Mesothelial cell of epicardium (in vitro differentiated cells): ENCODE measurements at places on chromosomes 1 and 21. TPM values are rescaled to one million over a fixed set of nuclear protein-coding genes. Genes with fewer than 3 reads are reported as not detected.

Gene SLC22A15
- 9.7 to 10.1 TPM (median 9.9 TPM) in 3 replicates for total RNA-seq

Gene NOTCH2
- 277 to 292 TPM (median 281 TPM) in 3 replicates for total RNA-seq

Gene PROX1
- 0.58 to 1.4 TPM (median 1.4 TPM) in 3 replicates for total RNA-seq

Gene NUDT17
- 4.7 to 5.4 TPM (median 5.3 TPM) in 3 replicates for total RNA-seq

Gene PRAMEF15
- total RNA-seq: not detected in 3 replicates

Gene ZBTB8B
- total RNA-seq: 3.4 to 3.6 TPM (median 3.5 TPM) in 3 replicates

Gene PTPN22
- 0.11 TPM in 1 of 3 replicates, not detected in the others for total RNA-seq

Gene RGS16
- 0.55 to 0.99 TPM (median 0.74 TPM) in 3 replicates for total RNA-seq

DNA sequence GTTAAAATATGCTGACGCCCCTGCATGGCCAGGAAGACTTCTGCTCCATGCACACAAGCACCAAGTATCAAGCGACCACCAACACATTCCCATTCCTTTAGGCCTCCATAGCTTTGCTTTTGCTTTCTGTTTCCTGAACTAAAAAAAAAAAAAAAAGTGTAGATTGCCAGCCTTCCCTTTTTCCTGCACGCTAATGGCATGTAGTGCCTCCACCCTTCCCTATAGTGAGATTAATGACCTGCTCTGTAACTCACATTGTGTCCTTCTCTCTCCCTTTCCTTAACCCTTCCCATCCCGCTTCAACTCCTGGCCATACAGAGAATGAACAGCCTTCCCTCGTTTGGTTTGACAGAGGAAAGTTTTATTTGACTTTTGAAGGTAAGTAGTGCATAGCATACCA is 57.1 kb upstream of the DYNLT5 start:
- no peak for DNase-seq

DNA sequence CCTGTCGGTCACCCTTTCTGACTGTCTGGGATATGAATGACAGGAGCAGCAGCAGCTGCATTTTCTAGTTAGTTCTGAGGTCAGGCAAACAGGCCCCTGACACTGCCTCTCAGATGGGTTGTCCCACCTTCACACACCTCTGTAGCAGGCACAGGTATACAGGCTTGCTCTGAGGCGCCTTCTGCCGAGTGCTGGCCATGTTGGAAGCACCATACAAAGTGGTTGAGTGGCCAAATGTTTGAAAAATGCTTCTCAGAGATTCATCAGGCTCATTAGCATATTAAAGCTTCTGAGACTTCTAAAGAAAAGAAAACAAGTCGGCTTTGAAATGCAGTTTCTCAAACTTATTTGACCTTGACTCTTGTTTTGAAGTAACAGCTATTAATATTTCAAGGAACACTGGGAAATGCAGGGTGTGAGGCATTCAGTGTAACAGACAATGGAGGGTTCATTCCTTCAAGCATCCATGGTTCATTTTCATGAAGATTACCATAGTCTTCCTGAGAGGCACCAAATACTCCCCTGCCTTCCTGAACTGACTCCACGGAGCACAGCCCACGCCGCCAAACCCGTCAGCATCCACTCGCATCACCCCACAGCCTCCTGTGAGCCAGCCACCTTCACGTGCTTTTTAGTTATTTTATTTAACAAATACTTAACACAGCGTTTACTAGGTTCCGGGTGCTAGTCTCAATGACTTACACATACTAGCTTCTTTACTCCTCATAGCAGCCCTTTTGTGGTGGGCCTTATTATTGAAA is 81.8 kb downstream of the KCNN3 start:
- no peak for DNase-seq

GRCh38 chr1:88983791-88984559 is 8.5 kb downstream of the KYAT3 start:
- DNase-seq: no peak

DNA sequence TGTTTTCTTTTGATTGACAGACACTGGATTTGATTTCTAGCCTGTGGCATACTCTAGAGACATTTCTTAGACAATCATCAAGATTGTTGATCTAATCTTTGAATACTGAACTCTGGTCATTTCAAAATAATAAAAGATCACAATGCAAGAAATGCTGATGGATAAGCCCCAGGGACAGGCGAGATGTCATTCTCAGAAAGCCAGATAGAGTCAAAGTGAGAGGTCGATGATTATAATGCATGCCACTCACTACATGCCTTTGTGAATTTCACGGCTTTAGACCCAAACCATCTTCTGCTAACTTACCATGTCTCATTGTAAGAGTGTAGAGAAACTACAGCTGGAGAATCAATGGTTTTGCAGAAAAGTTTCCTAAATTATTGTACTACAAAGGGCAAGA is 257.1 kb downstream of the DYRK1A start:
- DNase-seq: no peak

DNA sequence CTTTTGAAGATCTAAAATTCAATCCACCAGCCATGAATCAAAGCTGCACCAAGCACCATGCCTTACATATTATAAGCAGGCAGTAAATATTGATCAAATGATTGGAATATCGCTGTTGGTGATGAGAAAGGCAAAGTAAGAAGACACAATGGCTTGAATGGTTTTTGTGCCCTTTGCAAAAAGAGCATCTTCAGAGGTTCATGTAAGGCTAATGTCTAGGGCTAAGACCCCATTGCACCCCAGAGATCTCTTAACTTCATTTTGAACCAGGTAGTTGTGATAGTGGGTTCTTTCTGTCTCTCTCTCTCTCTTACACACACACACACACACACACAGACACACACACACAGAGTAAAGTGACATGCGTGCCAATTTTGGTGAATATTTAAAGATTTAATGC is 12.0 kb downstream of the PROX1 start:
- DNase-seq: no peak

DNA sequence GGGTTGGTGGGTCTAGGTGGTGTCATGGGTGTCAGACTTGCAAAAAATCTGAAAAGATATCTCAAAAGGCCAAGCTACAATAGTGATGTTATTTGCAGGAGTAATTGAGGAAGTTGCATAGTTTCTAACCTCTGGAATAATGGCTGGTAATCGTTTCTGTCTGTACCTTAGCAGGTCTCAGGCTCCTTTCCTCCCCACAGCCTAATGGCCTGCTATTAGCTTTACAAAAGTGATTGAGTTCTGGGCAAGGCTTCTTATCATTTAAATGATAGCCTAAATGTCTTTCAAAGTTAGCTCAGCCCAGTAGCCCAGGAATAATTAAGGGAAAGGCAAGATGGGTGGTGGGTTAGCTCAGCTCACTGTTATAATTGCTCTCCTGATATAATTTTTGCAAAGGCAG is 37.7 kb upstream of the IGSF5 start:
- DNase-seq: no peak

DNA sequence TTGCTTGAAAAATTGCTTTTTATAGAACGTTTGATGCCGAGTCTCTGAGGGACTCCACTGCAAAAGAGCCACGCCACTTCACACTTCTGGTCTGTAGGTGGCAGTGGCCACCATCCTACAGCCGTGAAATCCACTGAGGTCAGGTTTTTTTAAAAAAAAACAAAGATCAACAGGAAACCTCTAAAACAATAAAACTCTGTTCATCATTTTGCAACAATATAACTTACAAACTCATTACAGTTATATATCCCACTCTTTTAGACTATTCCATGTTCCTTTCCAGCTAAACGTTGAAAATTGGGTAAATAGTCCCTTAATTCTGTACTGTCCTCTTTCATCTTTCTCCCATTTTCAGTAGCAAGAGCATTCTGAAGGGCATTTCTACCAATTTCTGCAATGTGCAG is 64.6 kb upstream of the FMN2 start:
- peak; percentile 57 for DNase-seq

GRCh38 chr1:11602424-11602823 is 51.8 kb downstream of the FBXO2 start:
- no peak for DNase-seq

DNA sequence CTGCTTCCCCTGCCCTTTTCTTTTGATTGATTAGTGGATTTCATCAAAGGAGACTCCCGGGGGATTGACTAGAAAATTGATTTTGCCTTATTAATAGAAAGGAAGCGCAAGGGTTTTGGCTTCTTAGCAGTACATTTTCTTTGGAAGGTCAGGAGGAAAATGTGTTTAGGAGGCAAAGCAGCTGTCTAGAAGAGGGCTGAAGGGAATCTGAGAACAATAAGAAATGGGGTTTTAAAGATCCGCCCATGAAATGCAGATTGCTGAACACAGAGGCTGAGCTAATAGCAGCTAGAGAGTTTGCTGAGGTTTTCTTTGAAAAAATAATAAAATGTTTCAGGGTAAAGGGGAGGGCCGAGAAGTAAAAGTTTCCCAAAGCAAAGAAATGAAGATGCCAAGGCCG is 4.9 kb downstream of the SERTAD4 start:
- no peak for DNase-seq

DNA sequence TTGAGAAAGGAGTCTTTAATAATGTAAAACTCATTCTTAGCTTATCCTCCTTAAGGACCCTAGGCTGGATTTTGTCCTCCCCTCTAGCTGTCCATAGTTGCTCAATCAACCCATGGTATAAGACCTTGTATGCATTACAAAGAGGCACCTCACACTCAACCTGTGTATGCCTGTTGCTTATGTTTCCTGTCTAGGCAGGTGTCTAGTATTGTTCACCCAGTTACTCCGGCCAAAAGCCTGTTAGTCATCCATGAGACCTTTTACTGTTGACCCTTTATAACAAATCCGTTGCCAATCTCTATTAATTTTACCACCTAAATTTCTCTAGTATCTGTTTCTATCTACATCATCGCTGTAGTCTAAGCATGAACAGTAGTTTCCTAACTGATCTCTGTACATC is 3.7 kb downstream of the LYPLAL1 start:
- no peak for DNase-seq

- DNase-seq: no peak
Observed at GRCh38 chr1:172948457-172948856, 102.3 kb downstream of the TNFSF18 start.

- DNase-seq: no peak
Observed at GRCh38 chr21:25107708-25108107, 499.6 kb downstream of the MRPL39 start.

GRCh38 chr1:40438391-40439015 is 11.8 kb upstream of the ZFP69B start:
- no peak for DNase-seq

DNA sequence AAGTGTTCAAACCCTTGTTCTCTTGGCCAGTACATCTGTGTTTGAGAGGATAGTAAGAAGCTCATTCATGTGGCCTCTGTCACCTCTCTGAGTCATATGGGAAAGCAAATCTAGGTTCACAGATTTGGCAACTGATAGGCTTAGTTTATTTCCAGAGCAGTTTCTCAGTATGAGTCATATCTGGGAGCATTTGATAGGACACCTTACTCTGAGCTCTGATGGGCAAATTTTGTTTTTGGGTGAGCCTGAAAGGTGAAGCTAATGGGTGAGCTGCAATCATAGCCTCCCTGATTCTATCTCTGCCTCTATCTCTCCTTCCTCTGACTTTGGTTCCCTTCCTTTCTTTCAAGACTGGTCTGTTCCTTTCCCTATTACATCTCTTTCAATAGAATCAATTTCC is 134.4 kb downstream of the S1PR1 start:
- no peak for DNase-seq

DNA sequence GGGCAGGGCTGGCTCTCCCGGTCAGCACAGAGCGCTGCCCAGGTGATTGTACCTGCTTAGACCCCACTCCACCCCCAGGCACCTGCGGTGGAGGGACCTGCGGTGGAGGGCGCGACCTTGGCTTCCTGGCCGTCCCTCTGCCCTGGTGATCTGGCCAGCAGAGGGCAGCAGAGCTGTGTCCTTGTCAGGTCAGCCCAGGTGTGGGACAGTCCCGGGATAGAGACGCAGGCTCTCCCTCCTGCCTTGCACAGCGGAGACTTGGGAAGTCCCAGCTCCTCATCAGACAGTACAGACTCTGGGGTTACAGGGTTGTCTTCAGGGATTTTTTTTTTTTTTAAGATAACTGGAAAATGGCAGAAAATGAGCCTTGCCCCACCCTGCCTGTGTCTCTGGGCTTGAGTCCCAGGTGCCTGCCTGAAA is 10.0 kb downstream of the SLX9 start:
- peak; percentile 87 for DNase-seq

DNA sequence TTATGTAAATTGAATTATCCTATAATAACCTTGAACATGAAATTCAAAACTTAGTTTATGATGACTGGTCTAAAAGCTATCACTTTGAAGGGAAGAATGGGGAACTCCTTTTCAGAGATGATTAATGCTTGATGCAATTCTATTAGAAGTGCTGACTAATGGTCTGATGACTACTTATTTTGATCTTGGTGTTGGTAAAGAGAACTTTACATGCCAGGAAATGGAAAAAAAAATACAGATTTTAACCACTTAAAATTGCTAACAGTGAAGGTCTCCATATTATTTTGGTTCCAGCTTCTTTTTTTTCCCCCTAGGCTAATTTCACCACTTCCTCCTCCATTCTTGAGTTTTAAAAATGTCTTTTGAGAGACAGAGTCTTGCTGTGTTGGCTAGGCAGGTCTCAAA is 22.9 kb downstream of the S1PR1 start:
- DNase-seq: no peak

DNA sequence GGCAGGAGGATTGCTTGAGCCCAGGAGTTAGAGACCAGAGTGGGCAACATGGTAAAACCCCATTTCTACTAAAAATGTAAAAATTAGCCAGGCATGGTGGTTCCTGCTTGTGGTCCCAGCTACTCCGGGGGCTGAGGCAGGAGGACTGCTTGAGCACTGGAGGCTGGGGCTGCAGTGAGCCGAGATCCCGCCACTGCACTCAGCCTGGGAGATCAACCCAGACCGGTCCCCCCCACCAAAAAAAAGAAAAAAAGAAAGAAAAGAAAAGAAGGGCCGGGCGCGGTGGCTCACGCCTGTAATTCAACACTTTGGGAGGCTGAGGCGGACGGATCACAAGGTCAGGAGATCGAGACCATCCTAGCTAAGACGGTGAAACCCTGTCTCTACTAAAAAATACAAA is 1.8 kb upstream of the GMEB1 start:
- DNase-seq: no peak
